ENCODE measurements at places on chromosomes 5 and 9.

DNA sequence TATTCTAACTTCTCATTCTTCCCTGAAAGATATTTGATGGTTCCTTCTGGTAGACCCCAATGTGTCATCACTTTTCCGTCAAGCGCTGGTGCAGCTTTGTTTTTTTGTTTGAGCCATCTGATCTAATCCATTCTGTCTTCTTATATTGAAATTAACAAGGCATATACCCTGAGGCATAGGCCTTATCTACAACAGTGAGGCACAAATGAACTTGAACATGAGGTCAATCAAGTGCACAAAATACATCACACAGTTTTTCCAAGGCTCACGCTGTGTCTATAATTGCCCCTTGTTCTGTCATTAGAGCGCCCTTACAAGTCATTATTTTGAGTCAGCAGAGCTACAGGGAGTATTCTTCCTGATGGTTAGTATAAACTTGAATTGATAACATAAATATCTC, 406.6 kb downstream of the MAT2B start:
- H3K27me3 ChIP-seq, result no peaks in the 10 kb centered on the region
- H3K4me1 ChIP-seq, result no peaks in the 10 kb centered on the region
- no peak overlapping the region for H3K4me3 ChIP-seq
- no peak overlapping the region for H3K27ac ChIP-seq

GRCh38 chr9:2466703-2467102, 154.9 kb upstream of the VLDLR start:
- H3K4me1 ChIP-seq, result no peaks in the 10 kb centered on the region
- H3K36me3 ChIP-seq, result no peaks in the 10 kb centered on the region
- DNase-seq, result no peak
- no peak overlapping the region for H3K4me3 ChIP-seq

DNA sequence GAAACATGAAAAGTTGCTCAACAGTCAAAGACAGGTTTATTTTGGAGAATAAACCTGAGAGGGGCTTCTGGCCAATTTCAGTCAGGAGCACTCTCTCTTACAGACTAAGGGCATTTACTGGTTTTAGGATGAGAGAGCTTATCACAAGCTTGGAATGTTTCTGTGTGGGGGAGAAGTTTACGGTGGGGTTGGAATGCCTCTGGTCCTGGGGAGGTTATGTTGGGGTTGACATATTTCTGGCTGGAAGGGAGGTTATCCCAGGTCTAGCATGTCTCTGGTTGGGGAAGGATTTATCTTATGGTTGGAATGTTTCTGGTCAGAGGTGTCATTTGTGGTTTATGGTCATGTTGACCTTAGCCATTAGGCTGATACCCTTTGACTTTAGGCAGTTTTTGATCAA, 1867.3 kb downstream of the EFNA5 start:
- no peak overlapping the region for H3K27ac ChIP-seq
- no peak overlapping the region for H3K4me3 ChIP-seq
- no peaks in the 10 kb centered on the region for H3K27me3 ChIP-seq
- DNase-seq, result no peak
- no peaks in the 10 kb centered on the region for H3K4me1 ChIP-seq

DNA sequence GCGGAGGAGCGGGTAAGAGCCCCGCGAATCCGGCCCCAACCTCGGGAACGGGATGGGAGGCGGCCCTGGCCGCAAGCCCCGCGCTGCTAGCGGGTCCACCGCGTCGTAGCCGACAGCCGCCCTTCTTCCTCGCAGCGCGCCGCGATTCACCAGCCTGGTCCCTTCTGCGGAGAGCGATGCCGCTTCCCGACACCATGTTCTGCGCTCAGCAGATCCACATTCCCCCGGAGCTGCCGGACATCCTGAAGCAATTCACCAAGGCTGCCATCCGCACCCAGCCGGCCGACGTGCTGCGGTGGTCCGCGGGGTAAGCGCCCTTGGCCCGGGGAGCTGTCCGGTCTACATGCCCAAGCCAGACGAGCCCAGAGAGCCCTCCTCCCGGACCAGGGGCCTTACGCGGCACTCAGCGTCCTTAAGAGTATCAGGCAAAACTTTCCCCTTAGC, 335 bp downstream of the ROPN1L start:
- no peaks in the 10 kb centered on the region for H3K36me3 ChIP-seq
- no peaks in the 10 kb centered on the region for H3K4me1 ChIP-seq
- H3K4me3 ChIP-seq, result peak overlapping the region; percentile 65
- peak overlapping the region; percentile 50 for H3K27ac ChIP-seq

- DNase-seq, result no peak
- H3K4me3 ChIP-seq, result peak overlapping the region; percentile 97
- no peaks in the 10 kb centered on the region for H3K36me3 ChIP-seq
Observed at GRCh38 chr5:150485693-150486401, 22.1 kb upstream of the NDST1 start.

DNA sequence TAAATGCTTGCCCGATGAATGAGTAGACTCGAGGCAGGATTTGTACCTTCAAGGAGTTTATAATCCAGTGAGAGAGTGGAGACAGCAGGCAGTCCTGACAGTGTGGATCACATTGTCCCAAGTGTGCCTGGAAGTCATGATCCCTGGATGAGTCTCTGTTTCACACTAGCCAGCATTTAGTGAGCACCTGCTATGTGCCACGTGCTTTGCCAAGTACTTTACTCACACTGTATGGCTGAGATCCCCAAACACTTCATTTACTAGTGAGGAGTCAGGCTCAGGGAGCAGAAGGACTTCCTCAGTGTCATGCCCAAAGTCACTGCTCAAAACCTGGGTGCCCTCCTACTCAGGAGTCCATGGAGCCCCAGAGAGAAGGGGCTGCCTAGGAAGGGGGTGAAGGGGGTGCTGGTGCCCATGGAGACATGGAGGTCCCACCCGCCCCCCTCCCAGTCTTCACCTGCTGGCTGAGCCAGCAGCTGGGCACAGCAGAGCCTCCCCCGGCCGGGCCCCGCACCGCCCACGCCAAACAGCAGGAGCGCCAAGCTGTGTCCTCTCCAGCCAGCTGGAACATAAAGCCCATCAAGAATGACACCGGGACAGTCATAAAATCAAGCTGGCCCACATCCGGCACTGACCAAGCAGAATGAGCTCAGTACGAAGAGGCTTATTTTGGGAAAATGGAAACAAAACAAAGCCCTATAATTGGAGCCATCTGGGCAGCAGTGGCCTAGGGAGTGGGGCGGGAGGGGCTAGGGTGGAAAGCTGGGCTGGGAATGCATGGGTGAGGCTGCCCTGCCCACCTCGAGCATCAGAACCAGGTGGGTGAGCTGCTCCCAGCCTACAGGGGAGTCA, 10.6 kb downstream of the LAMC3 start:
- no peak overlapping the region for H3K4me3 ChIP-seq
- H3K36me3 ChIP-seq, result no peaks in the 10 kb centered on the region
- H3K27me3 ChIP-seq, result no peaks in the 10 kb centered on the region
- H3K4me1 ChIP-seq, result no peaks in the 10 kb centered on the region
- H3K27ac ChIP-seq, result peak overlapping the region; percentile 73

GRCh38 chr5:78497573-78498533, 137.4 kb downstream of the SCAMP1 start:
- no peaks in the 10 kb centered on the region for H3K27me3 ChIP-seq
- H3K4me1 ChIP-seq, result peaks cover 3% of the 10 kb centered on the region
- H3K36me3 ChIP-seq, result no peaks in the 10 kb centered on the region
- peak overlapping the region; percentile 53 for H3K27ac ChIP-seq

- no peaks in the 10 kb centered on the region for H3K27me3 ChIP-seq
- H3K36me3 ChIP-seq, result no peaks in the 10 kb centered on the region
- peak overlapping the region; percentile 64 for H3K27ac ChIP-seq
- H3K4me1 ChIP-seq, result no peaks in the 10 kb centered on the region
- DNase-seq, result no peak
- H3K4me3 ChIP-seq, result no peak overlapping the region
Observed at GRCh38 chr9:91150998-91151717, 210.6 kb downstream of the AUH start.

DNA sequence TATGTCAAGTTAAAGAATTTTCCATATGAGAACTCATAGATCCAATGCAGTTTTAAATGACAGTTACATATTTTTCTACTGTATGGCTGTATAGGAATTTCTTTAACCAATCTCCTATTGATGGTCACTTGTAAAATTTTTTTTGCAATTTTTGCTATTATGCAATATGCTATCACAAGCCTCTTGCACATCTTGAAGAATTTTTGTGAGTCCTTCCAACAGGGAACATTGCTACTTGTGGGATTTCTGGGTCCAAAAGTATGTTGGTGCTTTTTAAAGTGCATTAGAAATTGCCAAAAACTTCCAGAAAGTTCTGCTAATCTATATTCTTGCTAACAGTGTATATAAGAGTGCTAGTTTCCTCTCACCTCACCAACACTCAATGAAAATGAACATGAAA, 65.1 kb downstream of the NPR3 start:
- no peaks in the 10 kb centered on the region for H3K4me1 ChIP-seq
- no peak for DNase-seq
- H3K36me3 ChIP-seq, result no peaks in the 10 kb centered on the region
- H3K27me3 ChIP-seq, result no peaks in the 10 kb centered on the region
- H3K27ac ChIP-seq, result no peak overlapping the region

Data from breast epithelium (tissue), 4 donors.